ENCODE measurements at places on chromosomes 3 and 15.
A peak's percentile ranks its signal among the peaks of the same experiment; 100 is the strongest.

DNA sequence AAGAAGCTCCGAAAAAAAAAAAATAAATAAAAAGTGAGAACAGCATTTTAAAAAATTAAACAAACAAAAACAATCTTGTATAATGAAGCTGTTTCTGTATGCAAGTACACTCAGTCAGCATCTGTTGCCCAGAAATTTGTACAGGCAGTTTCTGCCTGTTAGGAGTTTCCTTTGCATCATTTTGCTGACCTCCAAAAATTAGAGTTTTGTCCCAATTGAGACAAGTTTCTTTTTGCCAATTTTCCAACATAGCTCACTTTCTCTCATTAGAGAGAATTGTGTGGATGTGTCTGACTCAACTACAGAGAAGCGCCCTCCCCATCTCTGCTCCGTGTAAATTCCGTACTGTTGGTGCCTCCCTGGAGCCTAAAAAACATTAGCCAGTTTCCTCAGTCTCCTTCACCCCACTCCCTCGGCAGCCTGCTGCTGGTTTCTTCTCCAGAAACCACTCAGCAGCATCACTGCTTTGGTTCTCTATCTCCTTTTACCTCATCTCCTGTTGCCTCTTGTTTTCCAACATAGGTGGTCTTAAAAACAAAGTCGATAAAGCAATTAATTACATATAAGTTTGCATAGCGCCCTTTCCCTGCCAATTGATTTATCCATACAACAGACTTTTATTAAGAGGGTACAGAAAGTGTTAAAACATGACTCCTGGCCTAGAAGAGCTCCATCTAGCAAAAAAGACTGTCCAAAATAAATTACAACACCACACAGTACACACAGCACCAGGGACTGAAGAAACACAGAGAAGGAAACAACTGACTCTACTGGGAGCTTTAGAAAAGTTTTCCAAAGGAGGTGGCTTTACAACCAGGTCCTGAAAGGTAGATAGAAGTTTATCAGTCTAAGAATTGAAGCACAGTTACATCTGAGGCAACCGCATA, 286.7 kb downstream of the SHOX2 start:
- H3K27ac ChIP-seq = no peak overlapping the region
- H3K4me3 ChIP-seq = no peak overlapping the region
- no peak for DNase-seq
- no peaks in the 10 kb centered on the region for H3K4me1 ChIP-seq

- H3K4me1 ChIP-seq = peaks cover 3% of the 10 kb centered on the region
- H3K27me3 ChIP-seq = no peaks in the 10 kb centered on the region
- H3K36me3 ChIP-seq = peaks cover 47% of the 10 kb centered on the region
- no peak for DNase-seq
These were observed 33.3 kb downstream of the SLC24A1 start for GRCh38 chr15:65655026-65655425.

- H3K36me3 ChIP-seq = no peaks in the 10 kb centered on the region
- H3K4me3 ChIP-seq = no peak overlapping the region
- H3K27ac ChIP-seq = no peak overlapping the region
These were observed 467.1 kb upstream of the EPHA6 start for GRCh38 chr3:96347289-96347688.

DNA sequence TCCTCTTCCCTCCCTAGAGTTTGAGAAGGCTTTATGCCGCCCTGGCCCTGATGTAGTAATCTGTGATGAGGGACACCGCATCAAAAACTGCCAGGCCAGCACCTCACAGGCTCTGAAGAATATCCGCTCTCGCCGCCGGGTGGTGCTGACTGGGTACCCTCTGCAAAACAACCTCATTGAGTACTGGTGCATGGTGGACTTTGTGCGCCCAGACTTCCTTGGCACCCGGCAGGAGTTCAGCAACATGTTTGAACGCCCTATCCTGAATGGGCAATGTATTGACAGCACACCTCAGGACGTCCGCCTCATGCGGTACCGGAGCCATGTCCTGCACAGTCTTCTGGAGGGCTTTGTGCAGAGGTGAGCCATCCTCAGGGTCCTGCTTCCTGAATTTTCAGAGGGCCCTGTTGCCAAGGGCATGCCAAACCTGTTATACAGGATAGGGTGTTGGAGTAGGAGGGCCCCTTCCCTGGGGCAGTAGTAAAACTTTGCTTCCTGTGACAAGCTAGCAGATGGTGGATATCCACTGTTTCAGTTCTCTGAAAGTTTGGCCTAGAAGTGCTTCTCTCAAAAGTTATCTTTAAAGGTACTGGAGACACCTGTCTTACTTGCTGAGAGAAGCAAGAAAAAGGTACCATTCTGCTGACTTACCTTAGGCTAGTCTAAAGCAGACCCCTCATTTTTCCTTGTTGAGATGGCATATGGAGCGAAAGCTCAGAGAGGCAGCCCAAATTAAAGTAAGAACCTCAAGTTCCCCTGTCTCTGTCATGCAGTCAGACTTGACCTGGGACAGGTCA, 33.7 kb upstream of the TEX264 start:
- no peak overlapping the region for H3K4me3 ChIP-seq
- peaks cover 70% of the 10 kb centered on the region for H3K36me3 ChIP-seq
- no peak for DNase-seq
- no peaks in the 10 kb centered on the region for H3K27me3 ChIP-seq
- no peak overlapping the region for H3K27ac ChIP-seq

DNA sequence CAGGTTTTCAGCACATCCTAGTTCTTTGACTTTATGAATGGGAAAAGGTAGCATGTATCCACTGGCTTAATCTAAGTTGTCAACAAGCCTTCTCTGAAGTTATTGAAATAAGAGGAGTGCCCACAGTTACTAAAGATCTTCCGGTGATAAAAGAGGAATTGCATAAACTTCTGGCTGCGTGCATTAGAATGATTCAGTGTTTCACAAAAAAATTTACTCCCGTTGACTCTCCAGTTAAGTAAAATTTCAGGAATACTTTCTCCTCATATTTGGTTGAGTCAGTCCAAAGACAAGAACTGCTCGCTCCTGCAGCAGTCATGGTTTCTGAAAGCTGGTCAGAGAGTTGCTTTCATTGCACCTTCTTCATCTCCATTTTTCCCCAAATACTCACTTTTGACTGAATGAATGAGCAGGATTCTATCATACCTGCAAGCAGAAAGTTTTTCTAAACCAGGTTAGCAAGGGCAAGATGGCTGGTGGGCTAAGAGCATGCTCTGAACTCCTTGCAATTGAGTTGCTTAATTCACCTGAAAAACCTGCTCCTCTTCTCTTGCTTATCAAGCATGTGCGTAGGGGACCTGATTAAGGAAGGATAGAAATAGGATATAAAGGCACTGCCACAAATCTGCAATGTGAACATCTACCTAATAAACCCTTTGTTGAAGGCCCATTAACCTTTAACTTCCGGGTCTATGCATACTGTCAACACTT, 64.2 kb upstream of the TIMP4 start:
- no peaks in the 10 kb centered on the region for H3K36me3 ChIP-seq
- no peak for DNase-seq
- no peak overlapping the region for H3K27ac ChIP-seq
- H3K27me3 ChIP-seq = peaks cover 12% of the 10 kb centered on the region
- H3K4me1 ChIP-seq = peaks cover 7% of the 10 kb centered on the region

- DNase-seq = no peak
- no peak overlapping the region for H3K27ac ChIP-seq
- H3K27me3 ChIP-seq = no peaks in the 10 kb centered on the region
- H3K4me1 ChIP-seq = no peaks in the 10 kb centered on the region
- peaks cover 42% of the 10 kb centered on the region for H3K36me3 ChIP-seq
- H3K4me3 ChIP-seq = no peak overlapping the region
These were observed 67.7 kb upstream of the CSPG5 start for GRCh38 chr3:47646362-47646761.

- H3K4me1 ChIP-seq = peaks cover 44% of the 10 kb centered on the region
- no peak for DNase-seq
- H3K36me3 ChIP-seq = peaks cover 21% of the 10 kb centered on the region
- no peak overlapping the region for H3K4me3 ChIP-seq
These were observed 1.9 kb upstream of the TNFSF10 start for GRCh38 chr3:172525116-172525613.

GRCh38 chr3:123732447-123732846, 147.6 kb upstream of the HACD2 start:
- no peak for DNase-seq
- no peaks in the 10 kb centered on the region for H3K4me1 ChIP-seq
- no peaks in the 10 kb centered on the region for H3K36me3 ChIP-seq
- H3K27ac ChIP-seq = no peak overlapping the region
- no peak overlapping the region for H3K4me3 ChIP-seq
- peaks cover 4% of the 10 kb centered on the region for H3K27me3 ChIP-seq

DNA sequence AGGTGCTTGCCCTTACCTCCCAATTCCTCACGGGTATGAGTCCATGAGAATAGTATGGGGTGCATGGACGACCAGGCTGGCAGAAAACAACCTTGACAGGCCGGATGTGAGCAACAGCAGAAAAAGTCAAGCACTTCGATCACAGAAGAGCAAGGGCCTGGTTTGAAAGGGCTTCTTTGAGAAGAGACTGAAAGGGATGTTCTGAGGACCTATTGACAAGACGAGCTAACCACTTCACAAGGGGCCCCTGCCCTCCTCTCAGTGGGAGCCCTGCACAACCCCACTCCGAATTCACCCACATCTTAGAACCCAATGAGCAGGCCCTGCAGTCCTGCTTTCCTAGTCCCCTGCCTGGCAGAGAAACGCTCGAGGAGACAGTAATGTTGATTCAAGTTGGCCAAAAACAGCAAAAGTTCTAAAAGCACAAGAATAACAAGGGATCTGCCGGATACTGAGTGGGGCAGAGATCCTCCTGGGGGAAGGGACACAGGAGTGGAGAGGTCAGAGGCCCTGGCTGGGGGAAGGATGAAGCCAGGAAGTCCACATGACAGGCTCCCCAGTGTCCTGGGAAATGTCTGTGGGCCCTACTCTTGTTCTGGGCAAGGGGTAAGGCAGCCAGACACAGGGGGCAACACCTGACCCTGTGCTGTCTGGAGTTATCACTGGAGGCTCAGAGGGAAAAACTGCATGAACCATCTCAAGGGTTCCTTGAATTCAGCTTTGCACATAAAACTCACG, 14.8 kb upstream of the CX3CR1 start:
- peaks cover 43% of the 10 kb centered on the region for H3K4me1 ChIP-seq
- DNase-seq = no peak
- no peak overlapping the region for H3K4me3 ChIP-seq
- H3K27ac ChIP-seq = peak overlapping the region; percentile 33
- peaks cover 16% of the 10 kb centered on the region for H3K36me3 ChIP-seq

- DNase-seq = no peak
- H3K36me3 ChIP-seq = no peaks in the 10 kb centered on the region
- no peaks in the 10 kb centered on the region for H3K4me1 ChIP-seq
- no peak overlapping the region for H3K27ac ChIP-seq
- peaks cover 56% of the 10 kb centered on the region for H3K27me3 ChIP-seq
- no peak overlapping the region for H3K4me3 ChIP-seq
These were observed 8.2 kb downstream of the ZIC4 start for GRCh38 chr3:147397875-147398812.

- H3K36me3 ChIP-seq = no peaks in the 10 kb centered on the region
- no peak overlapping the region for H3K27ac ChIP-seq
- DNase-seq = no peak
- H3K27me3 ChIP-seq = no peaks in the 10 kb centered on the region
These were observed 413.3 kb downstream of the CNTN6 start for GRCh38 chr3:1506090-1506489.

- H3K4me1 ChIP-seq = peaks cover 4% of the 10 kb centered on the region
- peaks cover 48% of the 10 kb centered on the region for H3K36me3 ChIP-seq
- no peak overlapping the region for H3K27ac ChIP-seq
- no peak overlapping the region for H3K4me3 ChIP-seq
- DNase-seq = no peak
- H3K27me3 ChIP-seq = no peaks in the 10 kb centered on the region
These were observed 35.2 kb downstream of the PTPN23 start for GRCh38 chr3:47416041-47416440.

- no peak for DNase-seq
- no peak overlapping the region for H3K4me3 ChIP-seq
- H3K27ac ChIP-seq = no peak overlapping the region
- H3K4me1 ChIP-seq = peaks cover 10% of the 10 kb centered on the region
- H3K36me3 ChIP-seq = peaks cover 23% of the 10 kb centered on the region
- H3K27me3 ChIP-seq = peaks cover 8% of the 10 kb centered on the region
These were observed 3.1 kb upstream of the MAP6D1 start for GRCh38 chr3:183828538-183828870.

GRCh38 chr3:179088306-179088705, 16.7 kb upstream of the ZMAT3 start:
- peaks cover 25% of the 10 kb centered on the region for H3K4me1 ChIP-seq
- no peak for DNase-seq
- H3K4me3 ChIP-seq = no peak overlapping the region
- H3K27ac ChIP-seq = no peak overlapping the region

DNA sequence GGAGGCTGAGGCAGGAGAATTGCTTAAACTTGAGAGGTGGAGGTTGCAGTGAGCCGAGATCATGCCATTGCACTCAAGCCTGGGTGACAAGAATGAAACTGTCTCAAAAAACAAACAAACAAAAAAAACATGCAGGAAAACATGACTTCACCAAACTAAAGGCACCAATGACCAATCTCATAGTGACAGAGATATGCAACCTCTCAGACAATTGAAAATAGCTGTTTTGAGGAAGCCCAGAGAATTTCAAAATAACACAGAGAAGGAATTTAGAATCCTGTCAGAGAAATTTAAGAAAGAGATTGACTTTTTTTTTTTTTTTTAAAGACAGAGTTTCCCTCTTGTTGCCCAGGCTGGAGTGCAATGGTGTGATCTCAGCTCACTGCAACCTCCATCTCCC, 26.1 kb downstream of the NCBP2 start:
- peaks cover 1% of the 10 kb centered on the region for H3K4me1 ChIP-seq
- H3K27me3 ChIP-seq = no peaks in the 10 kb centered on the region
- H3K36me3 ChIP-seq = peaks cover 49% of the 10 kb centered on the region
- DNase-seq = no peak
- H3K27ac ChIP-seq = no peak overlapping the region

DNA sequence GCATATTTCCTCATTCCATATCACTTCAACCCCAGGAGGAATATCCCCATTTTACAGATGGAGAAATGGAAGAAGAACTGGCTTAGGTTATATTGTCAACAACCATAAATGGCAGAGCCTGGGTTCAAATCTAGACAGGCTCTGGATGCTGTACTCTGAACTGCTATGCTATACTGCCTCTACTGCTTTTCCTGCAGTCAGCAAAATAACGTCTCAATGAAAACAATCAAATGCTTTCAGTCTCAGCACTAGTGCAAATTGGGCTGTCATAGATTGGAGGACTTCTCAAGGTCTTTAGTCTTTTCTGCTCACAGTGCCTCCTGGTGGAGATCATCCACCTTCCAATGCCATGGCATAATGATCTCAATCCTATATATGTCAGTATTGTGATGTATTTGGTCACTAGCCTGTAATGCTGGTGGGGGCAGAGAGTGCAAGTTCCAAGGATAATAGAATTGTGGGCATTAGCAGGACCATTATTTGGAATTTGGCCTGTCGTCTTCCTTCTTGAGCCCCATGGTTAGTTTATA, 285.0 kb downstream of the CLSTN2 start:
- no peak for DNase-seq
- no peaks in the 10 kb centered on the region for H3K27me3 ChIP-seq
- H3K4me1 ChIP-seq = no peaks in the 10 kb centered on the region
- no peaks in the 10 kb centered on the region for H3K36me3 ChIP-seq
- H3K4me3 ChIP-seq = no peak overlapping the region
- H3K27ac ChIP-seq = no peak overlapping the region

- peaks cover 60% of the 10 kb centered on the region for H3K4me1 ChIP-seq
- peak overlapping the region; percentile 94 for H3K27ac ChIP-seq
These were observed 4.3 kb downstream of the CSRNP1 start for GRCh38 chr3:39149059-39149455.
